ENCODE measurements at places on chromosomes 4 and X.

DNA sequence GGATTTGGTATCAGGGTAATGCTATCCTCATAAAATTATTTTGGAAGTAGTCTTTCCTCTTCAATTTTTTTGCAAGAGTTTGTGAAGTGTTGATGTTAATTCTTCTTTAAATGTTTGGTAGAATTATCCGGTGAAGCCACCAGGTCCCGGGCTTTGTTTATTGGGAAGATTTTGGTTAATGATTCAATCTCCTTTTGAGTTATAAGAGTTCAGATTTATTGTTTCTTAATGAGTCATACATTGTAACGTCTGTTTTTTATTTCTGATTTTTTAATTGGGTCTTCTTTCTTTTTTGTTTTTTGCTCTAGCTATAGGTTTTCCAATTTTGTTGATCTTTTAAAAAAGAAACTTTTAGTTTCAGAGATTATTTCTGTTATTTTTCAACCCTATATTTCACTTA, 412.3 kb downstream of the PDGFC start:
- DNase-seq, result no peak

GRCh38 chr4:26321373-26322221, 783 bp downstream of the RBPJ start:
- DNase-seq, result peak; percentile 48

GRCh38 chr4:174707051-174707676, 121.9 kb downstream of the GLRA3 start:
- DNase-seq, result no peak

GRCh38 chr4:170270628-170271027, 180.9 kb upstream of the AADAT start:
- no peak for DNase-seq

GRCh38 chr4:132502096-132502552, 647.0 kb upstream of the PCDH10 start:
- no peak for DNase-seq

GRCh38 chrX:3963980-3964379, 250.5 kb upstream of the PRKX start:
- no peak for DNase-seq

DNA sequence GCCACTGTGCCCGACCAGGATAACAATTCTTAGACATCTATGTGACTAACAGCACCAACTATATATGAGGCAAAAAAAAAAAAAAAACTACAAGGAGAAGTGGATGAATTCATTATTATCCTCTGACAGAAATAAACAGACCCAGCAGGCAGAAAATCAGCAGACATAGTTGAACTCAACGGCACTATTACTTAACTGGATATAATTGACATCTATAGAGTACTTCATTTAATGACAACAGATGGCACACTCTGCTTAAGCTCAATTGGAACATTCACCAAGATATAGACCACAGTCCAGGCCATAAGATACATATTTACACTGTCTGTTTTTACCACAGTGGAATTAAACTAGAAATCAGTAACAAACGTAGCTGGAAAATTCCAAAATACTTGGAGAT, 13.3 kb downstream of the CLDN22 start:
- DNase-seq, result no peak

GRCh38 chr4:147194604-147195003, 248.9 kb upstream of the TTC29 start:
- DNase-seq, result no peak

DNA sequence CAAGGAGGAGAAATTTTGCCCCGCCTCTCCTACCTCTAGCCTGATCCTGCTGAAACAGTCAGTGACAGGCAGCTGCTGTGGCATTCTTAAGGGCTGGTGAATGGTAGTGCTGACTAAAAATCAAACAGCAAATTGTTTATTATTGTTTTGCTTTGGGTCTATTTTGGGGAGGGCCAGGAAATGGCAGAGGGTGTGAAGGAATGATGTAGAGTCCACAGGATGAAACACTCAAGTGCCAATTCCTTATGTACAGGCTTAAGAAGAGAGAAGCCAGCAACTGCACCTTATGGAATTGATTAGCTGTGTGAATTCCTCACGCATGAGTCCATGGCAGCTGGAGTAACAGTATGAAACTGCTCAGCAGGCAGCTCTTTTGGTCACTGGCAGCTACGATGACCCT, 39.7 kb downstream of the VEGFC start:
- no peak for DNase-seq

DNA sequence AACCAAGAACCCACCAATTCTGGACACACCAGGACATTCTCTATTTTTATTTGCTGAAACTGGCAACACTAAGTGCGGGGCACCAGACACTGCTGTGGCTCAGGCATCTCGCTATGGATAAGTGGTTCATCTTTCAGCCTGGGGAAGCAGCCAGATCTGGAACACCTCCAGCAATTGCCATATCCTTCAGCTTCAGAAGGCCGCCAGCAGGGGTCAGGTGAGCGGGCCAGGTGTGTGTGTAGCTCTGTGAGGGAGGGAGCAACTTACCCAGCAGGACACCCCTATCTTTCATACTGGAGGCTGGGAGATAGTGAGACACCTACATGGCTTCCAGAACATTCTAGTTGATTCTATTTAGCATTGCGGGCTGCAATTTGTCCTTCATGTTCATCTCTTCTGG, 57.0 kb upstream of the GBA3 start:
- no peak for DNase-seq

DNA sequence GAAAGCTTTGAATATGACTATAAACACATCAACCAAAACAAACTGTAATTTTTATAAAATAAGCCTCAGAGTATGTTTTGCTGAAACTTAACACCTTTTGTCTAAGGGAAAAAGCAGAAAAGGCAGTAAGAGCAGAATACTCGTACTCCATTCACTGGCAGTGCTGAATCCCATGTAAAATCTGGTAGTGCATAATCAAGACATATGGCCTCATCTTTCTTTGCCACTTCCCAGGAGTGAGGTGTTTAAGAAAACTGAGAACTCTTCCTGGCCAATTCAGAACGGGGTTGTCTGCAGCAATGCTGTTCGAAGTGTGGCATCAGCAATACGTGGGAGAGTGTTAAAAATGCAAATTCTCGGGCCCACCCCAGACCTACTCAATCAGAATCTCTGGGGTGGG, 302.0 kb downstream of the PACRGL start:
- no peak for DNase-seq

DNA sequence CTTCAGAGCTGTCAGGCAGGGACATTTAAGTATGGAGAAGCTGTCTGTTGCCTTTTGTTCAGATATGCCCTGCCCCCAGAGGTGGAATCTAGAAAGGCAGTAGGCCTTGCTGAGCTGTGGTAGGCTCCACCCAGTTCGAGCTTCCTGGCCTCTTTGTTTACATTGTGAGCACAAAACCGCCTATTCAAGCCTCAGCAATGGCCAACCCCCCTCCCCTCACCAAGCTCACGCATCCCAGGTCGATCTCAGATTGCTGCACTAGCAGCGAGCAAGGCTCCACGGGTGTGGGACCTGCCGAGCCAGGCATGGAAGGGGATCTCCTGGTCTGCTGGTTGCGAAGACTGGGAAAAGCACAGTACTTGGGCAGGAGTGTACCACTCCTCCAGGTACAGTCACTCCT, 59.3 kb downstream of the ZNF674 start:
- peak; percentile 0 for DNase-seq

- DNase-seq, result no peak
Measured at GRCh38 chr4:152342293-152342692, 193.6 kb downstream of the FBXW7 start.

DNA sequence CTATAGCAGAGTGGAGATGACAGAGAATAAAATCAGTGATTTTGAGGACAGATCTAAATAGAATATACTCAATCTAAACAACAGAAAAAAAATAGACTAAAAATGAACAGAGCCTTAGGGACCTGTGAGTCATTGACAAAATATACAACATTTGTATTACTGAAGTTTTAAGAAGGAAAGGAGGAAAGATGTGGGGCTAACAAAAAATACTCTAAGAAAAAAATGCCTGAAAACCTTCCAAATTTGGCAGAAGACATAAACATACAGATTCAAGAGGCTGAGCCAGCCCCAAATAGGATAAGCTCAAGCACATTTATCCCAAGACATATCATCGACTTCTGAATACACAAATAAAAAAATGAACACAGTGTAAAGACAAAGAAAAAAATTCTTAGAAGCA, 123.6 kb upstream of the INTU start:
- no peak for DNase-seq

DNA sequence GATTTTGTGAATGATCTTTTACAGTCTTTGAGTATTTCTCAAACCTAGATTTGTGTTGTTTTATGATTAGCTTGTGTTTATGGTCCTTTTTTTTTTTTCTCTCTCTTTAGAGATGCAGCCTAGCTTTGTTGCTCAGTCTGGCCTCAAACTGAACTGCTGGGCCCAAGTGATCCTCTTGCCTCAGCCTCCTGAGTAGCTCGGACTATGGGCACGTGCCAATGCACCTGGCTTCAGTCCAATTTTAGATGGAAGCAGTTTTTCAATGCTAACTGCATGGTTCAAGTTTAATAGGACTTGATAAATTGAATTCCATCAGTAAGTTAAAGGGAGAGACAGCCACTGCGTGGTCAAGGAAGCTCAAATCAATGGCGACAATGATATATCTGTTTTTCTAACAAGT, 3.8 kb upstream of the FGG start:
- no peak for DNase-seq

DNA sequence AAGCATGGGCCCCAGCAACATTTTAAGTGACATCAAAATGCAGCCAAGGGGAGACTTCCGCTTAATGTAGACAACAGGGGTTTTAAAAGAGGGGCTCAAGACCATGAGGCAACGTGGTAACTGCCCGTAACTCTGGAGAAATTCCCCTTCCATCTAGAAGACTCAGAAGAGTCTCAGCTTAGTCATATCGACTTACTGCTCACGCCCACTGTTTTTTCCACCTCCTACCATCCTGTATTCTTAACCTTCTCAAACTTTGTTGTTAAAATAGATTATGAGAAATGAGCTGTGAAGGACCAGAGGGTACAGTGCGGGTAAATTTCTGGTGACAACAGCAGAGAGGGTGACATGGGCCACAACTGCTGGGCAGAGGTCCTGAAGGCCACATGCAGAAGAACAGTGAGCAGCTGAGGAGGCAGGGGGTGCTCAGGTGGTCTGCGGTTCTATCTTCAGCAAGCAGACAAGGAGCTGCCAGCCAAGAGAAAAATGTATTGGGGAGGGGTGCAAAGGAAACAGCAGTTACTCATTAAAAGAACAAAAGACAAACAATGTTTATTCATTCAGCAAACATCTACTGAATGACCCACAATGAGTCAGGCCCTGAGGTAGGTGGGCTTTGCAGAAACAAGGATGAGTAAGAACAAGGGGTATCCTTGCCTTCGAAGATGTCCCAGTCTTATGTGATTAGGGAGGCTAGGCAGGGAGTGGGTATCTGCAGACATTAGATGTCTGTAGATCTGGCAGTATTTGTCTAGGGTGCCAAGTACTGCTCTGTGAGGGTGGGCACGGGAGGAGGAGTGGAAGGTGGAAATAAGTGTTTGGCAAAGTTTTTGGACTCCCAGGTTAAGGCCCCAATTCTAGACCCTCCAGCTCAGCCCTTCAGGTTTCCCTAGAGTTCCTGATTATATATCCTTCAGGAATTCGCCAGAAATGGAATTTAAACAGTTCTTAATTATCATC, 175.3 kb downstream of the TSPAN5 start:
- DNase-seq, result peak; percentile 39

- no peak for DNase-seq
Measured at GRCh38 chr4:77564231-77564630, 41.4 kb upstream of the CXCL13 start.

DNA sequence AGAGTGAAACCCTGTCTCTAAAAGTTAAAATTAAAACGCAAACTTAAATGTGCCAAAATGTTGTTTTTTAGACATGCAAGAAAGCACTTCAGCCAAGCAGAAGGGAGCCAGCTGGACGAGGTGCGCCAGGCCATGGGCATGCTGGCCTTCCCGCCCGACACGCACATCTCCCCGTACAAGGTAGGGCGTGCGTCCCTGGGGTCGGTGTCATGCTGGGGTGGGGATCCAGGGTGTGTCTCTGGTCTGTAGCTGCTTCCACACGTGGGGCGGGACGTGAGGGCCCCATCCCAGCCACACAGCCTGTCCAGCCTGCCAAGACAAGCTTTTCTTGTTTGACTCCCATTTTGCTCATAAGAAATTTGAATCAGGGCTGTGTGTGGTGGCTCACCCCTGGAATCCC, 14.3 kb upstream of the UVSSA start:
- DNase-seq, result no peak

DNA sequence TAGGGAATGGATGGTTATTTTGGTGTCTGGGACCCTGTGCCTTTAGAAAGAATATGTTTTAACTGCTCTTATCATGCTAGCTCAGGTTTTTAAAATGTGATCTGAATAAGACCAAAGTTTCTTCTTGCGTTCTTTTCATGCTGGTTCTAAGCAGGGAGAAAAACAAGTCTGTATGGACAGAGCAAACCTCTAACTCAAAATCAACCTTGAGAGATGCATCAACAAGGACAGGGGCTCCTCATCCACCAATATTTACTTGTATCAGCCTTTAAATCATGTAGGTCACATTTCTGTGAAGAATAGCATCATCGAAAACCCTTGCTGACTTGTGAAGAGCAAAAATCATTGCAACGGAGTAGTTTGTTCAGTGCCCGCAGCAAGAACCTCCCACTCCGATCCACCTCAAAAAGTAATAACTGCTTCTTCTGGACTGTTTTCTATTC, 1.2 kb downstream of the ATP10D start:
- no peak for DNase-seq

DNA sequence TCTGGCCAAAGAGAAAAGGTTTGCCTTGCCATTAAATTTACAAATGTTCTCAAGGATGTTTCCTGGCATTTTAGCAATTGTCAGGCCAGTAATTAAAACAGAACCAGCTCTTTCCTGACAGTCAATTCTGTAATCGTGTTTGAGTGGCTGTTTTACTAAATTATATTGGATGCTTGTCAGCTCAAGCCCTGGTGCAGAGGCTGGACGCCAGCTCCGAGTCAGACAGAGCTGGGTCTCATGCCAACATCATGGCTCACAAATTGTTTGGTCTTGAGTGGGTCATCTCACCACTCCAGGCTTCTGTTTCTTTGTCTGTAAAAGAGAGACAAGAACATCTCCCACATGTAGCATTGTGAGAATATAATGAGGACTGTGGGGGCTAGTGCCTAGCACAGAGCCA, 190.3 kb upstream of the PSAPL1 start:
- no peak for DNase-seq

DNA sequence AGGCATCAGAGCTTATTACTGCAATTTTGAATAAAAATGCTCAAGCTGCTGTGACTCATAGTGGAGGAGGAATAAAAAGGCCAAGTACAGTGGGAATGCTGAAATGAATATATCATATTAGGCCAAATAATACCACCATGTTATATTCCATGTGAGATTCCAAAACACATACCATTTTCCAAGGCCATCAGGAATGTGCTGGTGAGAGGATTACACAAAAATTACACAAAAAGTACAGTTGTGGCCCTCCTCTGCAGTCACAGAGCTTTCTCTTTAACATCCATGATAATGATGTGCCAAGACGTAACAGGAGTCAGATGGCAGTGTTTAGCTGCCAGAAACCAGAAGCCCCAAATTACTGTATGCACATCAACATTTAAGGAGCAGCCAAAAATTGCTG, 153.5 kb downstream of the PCDH18 start:
- no peak for DNase-seq
